A549 treated with ZK216348 at 1 μM for 4 hours (cell line): ENCODE measurements at places on chromosomes 2 and 18. TPM values are rescaled to one million over a fixed set of nuclear protein-coding genes. Genes with fewer than 3 reads are reported as not detected.

The SLC38A11 gene
- total RNA-seq: not detected in 5 replicates

The PLCD4 gene
- total RNA-seq: 0.24 to 0.90 TPM (median 0.46 TPM) in 5 replicates

The IL1B gene
- 0.22 to 0.33 TPM in 2 of 5 replicates, not detected in the others for total RNA-seq

The MYO5B gene
- total RNA-seq: 8.4 to 12.8 TPM (median 11.0 TPM) in 5 replicates

The PROM2 gene
- total RNA-seq: 0.11 to 0.19 TPM (median 0.15 TPM) in 3 of 5 replicates, not detected in the others

The ARHGEF4 gene
- 5.8 to 9.2 TPM (median 7.6 TPM) in 5 replicates for total RNA-seq

The MYOM1 gene
- 0.07 to 0.28 TPM (median 0.12 TPM) in 5 replicates for total RNA-seq

The ASIC4 gene
- 0.08 to 0.17 TPM (median 0.09 TPM) in 4 of 5 replicates, not detected in the other for total RNA-seq

The BUB1 gene
- 32.9 to 45.1 TPM (median 44.6 TPM) in 5 replicates for total RNA-seq

The HJURP gene
- 68.3 to 93.0 TPM (median 68.9 TPM) in 5 replicates for total RNA-seq

The CCDC138 gene
- 5.7 to 8.8 TPM (median 7.4 TPM) in 5 replicates for total RNA-seq

The TMEM247 gene
- not detected in 5 replicates for total RNA-seq

The ZBTB7C gene
- 0.05 to 0.32 TPM in 2 of 5 replicates, not detected in the others for total RNA-seq

The REG3A gene
- not detected in 5 replicates for total RNA-seq

The DSG1 gene
- not detected in 5 replicates for total RNA-seq

The IL18R1 gene
- 0.49 to 1.2 TPM (median 0.82 TPM) in 5 replicates for total RNA-seq

The IL1RL2 gene
- not detected in 5 replicates for total RNA-seq

The ATP8B1 gene
- 5.9 to 10.4 TPM (median 8.3 TPM) in 5 replicates for total RNA-seq

The DCC gene
- not detected in 5 replicates for total RNA-seq

The RAB6C gene
- not detected in 5 replicates for total RNA-seq

The EMILIN2 gene
- 8.6 to 14.7 TPM (median 14.1 TPM) in 5 replicates for total RNA-seq

The GPR75 gene
- 1.5 to 2.3 TPM (median 1.9 TPM) in 5 replicates for total RNA-seq

The PARD6G gene
- 2.3 to 3.4 TPM (median 2.4 TPM) in 5 replicates for total RNA-seq

The ORMDL1 gene
- 34.8 to 47.9 TPM (median 44.7 TPM) in 5 replicates for total RNA-seq

The DHX57 gene
- 20.4 to 26.3 TPM (median 21.9 TPM) in 5 replicates for total RNA-seq

The ANKRD29 gene
- total RNA-seq: 14.5 to 18.0 TPM (median 16.7 TPM) in 5 replicates
